LNCaP clone FGC (cell line): ENCODE measurements at places on chromosomes 3 and 15.

DNA sequence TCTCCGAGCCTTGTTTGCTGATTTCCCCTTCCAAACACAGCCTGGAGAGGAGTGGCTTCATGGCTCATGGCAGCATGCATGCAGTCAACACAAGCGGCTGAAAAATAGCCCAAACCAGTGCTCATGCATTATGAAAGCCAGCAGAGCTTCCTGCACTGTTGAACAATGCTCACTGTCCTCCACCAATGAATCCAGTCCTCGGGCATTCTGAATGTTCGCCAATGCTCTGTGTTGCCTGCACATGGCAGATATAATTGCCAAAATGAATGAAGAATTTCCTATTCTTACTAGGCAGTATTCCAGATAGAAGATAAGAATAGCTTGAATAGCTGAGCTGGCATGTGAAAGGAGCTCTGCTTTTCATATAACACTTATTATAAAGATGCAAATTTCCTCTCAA lies 252.7 kb downstream of the ROBO1 start:
- DNase-seq: no peak

DNA sequence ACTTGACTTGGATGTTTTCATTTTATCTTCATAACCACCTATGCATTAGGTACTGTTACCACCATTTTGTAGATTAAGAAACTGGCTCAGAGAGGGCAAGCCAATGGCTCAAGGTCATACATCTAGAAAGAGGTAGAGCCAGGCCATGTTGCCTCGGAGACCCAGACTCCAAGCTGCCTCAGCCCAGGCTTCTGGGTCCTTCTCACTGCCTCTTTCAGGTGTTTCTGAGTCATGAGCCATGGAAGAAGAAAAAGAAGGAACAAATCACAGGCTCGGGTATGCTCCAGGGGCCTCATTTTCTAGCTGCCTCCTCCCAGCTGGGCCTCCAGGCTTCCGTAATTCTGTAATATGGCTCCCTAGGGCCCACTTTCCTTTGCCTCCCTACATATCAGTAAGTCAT lies 226.5 kb upstream of the TOPAZ1 start:
- no peak for DNase-seq

- DNase-seq: no peak
These were observed 16.5 kb downstream of the CALML4 start for GRCh38 chr15:68188647-68189046.

DNA sequence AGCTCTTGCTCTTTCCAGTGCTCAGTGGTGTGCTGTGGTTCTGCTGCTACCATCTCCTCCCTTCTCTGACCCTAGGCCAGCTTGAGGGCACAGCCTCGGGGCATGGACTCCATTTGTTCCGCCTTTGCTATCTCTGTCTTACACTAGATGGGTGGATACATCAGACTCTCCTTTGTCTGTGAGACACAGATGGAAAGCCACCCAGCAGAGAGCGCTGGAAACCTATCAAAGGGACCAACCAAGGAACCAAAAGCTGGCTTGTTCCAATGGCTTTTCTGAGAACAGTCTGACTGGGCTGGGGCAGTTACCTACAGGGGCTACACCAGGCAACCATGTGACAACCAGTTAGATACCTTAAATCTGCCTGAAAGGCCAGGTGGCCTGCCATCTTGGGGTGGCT lies 63.8 kb downstream of the NPTN start:
- DNase-seq: no peak

DNA sequence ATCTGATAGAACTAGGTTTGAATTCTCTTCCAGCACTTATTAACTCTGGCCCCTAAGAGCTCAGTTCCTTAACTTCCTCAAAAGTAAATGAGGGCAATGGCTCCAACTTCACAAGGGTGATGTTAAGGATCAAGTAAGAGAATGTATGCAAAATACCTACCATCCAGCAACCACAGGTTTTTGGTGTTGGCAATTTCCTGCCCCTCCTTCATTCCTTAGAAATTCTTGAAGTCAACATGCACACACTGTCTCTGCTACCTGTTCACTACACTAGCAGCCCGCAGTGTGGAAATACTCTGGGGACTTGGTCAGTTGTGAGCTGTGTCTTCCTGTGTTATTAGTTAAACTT lies 5.0 kb downstream of the ZBED2 start:
- DNase-seq: no peak

GRCh38 chr15:32840507-32841245 lies 122.9 kb downstream of the GREM1 start:
- DNase-seq: no peak

DNA sequence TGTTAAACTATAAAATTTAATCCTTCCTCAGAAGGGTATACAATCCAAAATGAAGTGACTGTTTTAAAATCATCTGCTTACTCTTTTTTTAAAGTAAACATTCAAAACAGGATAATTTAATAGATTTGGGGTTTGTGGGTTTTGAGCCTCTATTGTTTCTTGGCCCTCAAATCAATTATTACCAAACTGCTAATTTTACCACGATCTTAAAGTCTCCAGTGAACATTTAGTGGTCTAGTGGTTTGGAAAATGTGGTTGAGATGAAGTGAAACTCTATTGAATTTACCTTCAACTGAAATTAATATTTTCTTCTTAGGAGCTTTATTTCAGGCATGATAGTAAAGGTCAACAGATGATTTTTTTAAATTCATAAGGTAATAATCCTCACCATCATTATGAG lies 11.2 kb upstream of the ATP11B start:
- DNase-seq: no peak

DNA sequence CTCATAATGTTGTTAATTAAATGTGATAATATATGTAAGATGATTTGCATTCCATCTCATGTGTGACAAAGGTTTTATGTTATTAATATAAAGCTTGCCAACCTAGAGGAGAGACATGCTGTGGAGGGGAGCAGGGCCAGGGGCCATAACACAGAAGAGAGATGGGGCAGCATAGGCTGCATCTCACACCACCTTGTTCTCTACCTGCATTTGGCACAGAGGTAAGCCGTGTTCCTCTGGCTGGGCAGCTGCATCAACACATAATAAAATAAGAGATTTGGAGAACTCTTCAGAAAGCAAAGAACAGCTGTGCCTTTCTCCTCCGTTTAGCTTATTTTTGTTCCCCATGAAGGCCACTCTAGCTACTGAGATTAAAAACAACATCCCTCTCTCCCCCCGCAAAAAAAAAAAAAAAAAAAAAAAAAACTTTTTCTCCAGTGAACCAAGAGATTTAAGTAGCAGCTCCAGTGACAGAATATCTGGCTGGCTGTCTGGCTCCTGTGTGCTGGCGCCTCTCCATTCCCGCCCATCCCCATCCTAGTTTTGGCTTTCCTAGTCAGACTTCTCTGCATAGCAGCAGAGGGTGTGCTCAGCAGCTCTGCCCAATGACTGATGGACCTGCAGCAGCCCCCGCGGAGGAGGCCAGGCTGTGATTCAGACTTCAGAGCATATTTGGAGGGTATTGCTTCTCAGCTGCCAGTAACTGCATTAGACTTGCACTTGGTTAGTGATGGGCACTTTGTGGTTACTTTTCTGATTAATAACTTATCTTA lies 52.2 kb upstream of the STXBP5L start:
- DNase-seq: no peak

DNA sequence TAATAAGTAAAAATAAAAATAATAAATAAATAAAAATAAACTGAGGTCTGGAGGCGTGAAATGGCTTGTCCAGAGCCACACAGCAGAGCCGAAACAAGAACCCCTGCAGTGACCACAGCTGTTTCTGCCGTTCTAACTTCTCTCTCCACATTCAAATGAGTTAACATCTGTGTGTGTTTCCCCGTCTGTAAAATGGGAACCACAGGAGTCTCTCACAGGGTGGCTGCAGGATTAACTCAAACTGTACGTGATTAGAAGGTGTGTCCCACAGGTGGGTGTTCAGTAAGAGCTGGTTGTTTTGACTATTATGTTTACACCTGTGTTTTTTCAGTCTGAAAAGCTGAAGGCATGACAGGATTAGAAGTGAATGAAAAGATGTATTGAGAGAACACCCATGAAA lies 27.0 kb upstream of the MUC4 start:
- no peak for DNase-seq

- no peak for DNase-seq
These were observed 276.2 kb upstream of the PLSCR5 start for GRCh38 chr3:146881356-146881755.

DNA sequence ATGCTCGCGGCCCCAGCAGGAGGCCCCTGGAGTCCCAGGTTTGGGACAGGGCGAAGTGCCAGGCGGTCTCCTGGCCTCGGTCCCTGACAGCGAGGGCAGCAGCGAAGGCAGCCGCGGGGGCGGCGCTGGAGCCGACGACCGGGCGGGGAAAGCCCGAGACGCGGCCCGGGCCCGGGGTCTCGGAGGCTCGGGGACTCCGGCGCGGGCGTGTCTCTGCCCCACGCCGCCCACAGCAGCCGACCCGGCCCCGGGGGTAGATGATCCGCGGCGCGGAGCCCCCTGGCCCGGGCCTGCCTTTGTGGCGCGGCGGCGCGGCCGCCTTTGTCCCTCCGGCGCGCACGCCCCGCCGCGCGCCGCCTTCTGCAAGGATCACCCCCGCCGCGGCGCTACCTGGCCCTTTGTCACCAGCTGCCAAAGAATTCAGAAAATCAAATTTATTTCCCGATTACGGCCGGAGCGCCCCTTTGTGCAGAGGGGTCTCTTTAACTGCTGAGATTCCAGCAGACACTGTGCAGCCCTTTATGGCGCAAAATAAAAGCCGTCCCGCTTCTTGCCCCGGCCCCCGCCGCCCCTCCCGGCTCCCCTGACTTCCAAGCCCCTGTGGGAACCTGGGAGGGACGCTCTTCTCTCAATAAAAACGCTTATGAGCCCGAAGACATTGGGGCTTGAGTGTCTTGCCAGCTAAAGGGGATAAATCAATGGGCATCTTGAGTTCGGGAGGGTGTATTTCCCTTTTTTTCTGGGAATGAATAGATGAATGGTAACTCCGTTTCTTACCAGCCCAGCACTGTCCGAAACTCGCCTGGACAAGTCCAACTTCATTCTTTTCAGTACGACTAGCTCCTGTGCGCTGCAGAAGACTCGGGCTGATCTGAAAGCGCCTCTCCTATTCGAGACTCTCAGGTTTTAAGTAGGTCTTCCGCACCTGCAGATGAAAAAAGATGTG lies 68.4 kb downstream of the HES1 start:
- no peak for DNase-seq

GRCh38 chr3:105480768-105481167 lies 114.1 kb downstream of the ALCAM start:
- no peak for DNase-seq

DNA sequence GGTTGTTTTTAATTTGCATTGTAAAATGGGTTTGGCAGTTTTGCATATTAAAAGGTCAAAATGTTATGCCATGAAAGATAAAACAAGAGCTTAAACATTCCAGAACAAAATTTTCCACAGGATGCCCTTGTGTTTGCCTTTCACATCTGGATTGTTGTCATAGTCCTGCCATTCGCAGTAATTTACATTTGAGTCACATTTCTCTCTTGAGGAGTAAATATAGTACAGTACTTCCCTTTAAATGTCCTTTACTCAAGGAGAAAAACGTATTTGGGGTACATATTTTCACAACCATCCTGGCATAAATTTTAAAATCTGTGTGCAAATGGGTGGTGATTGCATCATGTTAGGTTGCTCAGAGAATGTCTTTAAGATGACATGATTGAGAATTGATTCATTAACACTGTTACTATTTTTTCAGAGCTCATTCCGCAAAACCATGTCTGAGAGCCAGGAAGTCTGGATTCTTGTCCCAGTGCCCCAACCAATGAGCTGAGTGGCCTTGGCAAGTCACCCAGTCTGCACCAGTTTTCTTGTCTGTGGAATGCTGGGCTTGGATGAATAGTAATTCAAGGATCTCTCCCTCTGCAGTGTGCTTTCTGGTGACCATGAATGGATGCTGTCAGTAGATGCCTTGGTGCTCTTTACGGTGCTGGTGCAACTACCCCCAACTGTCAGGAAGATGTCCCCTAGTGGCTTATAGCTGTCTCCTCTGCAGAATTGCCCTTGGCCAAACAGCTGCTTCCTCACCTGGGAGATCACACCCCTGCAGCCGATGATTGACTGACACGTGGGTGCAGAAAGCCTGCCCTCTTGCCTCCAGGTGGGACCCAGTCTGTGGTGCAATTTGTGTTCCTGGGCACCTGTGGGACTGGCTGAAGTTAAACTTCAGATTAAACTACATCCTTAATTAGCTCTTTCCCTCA lies 43.0 kb downstream of the ABHD5 start:
- no peak for DNase-seq

- no peak for DNase-seq
These were observed 86.0 kb downstream of the HCN4 start for GRCh38 chr15:73282567-73283365.

- no peak for DNase-seq
These were observed 32.3 kb upstream of the ARNT2 start for GRCh38 chr15:80371924-80372323.

DNA sequence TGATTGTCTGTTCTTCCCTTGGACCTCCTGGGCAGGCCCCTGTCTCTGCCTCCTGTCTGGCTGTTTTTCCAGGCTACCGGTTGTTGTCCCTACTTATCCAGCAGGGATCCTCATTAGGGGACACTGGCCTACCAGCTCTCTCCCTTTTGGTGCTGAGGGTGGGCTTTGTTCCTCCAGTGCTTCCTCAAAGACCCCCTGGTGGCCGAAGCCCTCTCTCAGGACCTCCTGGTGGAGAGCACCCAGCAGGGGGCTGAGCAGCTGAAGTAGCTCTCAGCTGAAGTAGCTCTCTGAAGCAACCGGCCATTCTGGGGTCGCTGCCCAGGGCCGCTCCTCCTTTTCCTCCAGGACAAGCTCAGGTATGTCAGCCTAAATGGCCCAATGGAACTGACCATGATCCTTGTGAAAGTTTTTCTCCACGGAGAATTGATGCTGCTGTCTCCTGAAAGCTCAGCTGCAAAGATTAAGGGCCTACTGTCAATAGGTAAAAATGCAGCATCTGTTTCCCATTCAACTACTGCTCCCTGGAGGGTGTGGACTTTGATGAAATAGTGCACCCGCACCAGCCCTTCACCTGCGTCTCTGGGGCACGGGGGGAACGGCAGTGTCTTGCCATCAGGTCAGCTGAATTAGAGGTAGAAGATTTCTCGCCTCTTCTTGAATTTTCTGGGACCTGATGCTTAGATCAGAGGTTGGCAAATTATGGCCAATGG lies 27.6 kb downstream of the ARNT2 start:
- DNase-seq: no peak

DNA sequence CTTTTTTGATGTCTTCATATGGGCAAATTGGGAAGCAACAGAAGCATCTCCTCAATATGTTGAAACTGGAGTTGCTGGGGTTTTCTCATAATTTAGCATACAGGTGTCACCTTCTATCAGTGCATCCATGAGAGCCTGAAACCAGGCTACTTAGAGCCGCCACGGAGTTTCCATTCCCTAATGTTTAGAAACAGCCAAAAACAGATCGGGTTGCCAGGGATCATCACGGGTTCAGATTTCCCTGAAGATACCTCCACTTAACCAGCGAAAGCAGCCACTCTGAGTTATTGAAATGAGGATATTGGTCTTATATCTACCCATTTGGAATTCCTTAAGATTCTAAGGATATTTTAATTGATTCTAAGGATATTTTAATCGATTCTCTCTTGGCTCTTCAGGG lies 14.5 kb downstream of the TERB2 start:
- no peak for DNase-seq

DNA sequence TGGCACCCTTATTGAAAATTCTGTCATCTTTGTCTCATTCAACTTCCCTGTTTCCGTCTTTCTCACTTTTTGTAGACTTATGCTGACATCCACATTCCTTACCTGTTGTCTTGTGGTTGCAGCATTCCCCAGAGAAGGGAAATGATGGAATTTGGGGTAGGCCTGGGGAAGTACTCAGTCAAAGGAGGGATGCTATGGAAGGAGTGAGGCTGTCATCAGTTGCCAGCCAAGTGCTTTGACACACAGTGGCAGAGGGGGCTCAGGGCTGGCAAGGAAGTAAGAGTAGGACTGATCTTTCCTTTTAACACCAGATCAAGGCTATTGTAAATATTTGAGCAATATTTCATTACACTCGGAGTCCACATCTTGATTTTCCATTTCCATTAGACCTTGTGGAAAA lies 64.4 kb downstream of the RPLP1 start:
- no peak for DNase-seq
